Activated CD8-positive, alpha-beta memory T cell treated with anti-CD3 and anti-CD28 coated beads, Interleukin-2, amount 50 U/mL, for 4 hours (primary cell): ENCODE measurements at places on chromosomes 7 and 10.

DNA sequence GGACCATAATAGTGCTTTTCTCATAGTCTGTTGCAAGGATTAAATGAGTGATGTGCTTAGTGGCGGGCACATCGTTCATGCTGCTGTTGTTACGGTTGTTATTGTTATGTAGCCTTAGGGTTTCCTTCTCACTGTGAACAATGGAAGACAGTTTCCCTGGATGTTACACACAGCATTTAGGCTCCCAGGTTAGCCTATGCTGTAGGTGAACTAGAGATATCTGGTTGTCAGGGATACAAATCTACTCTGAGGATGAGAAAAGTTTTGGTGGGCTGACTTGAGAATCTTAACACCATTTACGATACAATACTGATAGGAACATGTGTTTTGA lies 14.7 kb downstream of the SH3PXD2A start:
- no peak for DNase-seq

- DNase-seq, result no peak
Measured at GRCh38 chr7:93015101-93015778, 102.5 kb downstream of the SAMD9 start.

DNA sequence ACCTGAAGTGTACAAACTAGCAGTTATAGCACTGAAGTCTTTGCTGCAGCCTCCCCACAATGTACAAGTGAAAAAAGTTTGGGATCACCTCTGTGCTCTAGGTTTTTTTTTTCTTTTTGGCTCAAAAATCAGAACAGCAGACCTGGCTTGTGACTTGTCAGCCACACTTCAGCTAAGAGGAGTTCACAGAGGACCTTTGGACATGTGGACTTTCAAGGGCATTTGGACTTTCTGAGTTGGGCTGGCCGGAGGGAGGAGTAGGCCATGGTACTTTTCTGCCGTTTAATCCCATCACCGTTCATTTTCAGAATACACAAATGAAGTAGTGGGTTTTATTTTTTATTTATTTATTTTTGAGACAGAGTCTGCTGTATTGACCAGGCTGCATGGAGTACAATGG lies 21.9 kb upstream of the ACSL5 start:
- DNase-seq, result no peak

GRCh38 chr10:119268871-119269506 lies 61.6 kb downstream of the GRK5 start:
- peak; percentile 55 for DNase-seq

DNA sequence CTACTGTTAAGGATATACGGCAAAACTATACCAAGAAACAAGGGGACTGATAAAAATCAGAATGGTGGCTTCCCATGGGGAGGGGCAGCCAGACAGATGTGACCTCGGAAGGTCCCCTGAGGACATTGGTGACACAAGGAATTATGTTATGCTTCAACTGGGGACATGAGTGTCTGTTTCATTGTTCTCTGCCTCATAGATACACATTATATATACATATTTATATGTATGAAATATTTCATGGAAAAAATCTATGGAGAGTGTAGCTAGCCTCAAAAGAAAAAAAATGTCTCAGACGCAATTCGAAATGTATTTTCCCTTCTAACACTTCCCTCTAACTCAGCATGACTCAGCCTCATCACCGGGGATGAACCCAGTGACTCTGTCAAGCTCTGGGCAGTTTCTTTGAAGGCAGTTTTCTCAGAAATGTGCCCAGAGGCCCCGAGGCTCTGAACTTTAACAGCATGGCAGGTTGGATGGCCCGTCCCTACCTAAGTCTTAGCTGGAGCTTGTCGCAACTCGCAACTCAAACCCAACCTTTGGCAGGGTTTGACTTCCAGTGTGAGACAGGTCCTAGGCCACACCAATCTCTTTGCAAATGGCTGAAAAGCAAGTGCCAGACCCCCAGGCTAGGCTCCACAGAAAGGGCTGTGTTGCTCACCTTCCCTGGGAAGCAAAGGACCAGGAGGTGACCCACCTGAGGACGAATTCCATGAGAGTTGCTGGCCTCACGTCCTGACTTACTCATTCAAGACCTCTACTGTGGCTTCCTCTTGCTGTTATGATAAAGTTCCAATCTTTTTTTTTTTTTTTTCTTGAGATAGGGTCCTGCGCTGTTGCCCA lies 86.9 kb downstream of the CARD11 start:
- DNase-seq, result peak; percentile 44

- DNase-seq, result no peak
Measured at GRCh38 chr10:44311563-44312051, 73.3 kb downstream of the CXCL12 start.

- DNase-seq, result no peak
Measured at GRCh38 chr7:4188651-4189050, 493.4 kb upstream of the FOXK1 start.

DNA sequence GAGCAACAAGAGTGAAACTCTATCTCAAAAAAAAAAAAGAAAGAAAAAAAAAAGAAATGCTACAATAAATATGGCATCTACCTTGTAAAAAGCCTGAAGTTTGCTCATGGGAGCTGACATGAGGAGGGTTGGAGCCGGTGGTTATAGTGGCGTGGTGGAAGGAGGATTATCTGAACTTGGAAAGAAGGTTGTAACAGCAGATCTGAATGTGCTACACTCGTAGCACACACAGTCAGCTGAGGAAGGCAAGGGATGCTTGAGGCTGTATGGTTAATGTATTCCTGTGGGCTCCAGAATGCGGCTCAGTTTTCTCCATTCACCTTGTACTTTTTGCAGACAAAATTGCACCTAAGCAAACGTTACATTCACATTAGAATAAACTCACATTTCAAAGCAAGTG lies 390.3 kb upstream of the GALNT17 start:
- DNase-seq, result no peak

DNA sequence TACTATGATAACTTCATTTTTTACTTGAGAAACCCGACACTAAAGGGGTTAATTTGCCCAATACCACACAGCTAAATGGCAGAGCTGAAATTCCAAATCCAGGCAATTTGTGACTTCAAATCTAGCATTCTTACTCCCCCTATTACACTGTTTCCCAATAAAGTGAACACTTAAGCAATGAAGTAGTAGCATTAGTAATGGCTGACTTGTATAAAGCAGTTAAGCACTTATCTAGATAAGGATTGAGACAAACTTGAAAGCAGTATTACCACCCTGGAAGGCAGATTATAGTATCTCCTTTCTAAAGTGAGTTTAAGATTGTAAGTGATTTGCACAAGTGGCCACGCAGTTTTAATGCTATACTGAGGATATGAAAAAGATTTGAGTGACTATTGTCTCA lies 39.3 kb downstream of the WASL start:
- no peak for DNase-seq

DNA sequence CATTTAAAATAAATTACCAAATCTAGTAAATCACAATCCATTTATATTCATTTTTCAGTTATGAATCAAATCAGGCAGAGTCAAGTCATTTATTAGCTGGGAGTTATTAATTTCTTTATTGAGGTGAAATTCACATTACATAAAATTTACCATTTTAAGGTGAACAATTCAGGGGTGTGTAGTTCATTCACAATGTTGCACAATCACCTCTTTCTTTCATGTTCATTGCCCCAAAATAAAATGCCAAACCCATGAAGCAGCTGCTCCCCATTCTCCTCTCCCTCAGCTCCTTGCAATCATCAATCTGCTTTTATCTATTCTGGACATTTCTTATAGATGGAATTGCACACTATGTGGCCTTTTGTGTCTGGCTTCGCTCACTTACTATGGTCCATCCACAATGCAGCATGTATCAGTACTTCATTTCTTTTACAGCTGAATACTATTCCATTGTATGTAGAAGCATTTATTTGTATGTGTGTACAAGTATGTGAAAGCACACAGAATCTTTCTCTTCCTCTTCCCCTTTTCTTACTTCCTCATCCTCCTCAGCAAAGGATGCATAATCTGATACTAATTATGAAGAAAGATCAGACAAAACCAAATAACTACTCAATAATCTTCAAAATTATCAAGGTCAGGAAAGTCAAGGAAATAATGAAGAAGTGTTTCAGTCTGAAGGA lies 60.6 kb downstream of the LMBR1 start:
- no peak for DNase-seq

DNA sequence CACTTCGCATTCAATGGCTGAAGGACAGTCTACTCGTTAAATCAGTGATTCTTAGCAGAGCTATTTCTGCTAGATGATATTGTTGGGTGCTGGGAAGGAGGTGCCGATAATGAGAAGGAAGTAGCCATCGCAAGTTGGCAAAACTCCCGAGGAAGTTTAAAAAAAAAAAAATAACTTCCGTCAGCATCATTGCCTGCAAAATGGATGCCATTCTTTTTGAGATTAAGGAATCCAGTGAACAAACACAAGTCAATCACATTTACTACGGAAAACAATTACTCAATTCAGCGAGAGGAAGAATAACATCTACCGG lies 74.4 kb upstream of the SFMBT2 start:
- no peak for DNase-seq

- no peak for DNase-seq
Measured at GRCh38 chr10:82750538-82750937, 875.5 kb downstream of the NRG3 start.

GRCh38 chr10:35136263-35136815 lies 9.7 kb downstream of the CREM start:
- no peak for DNase-seq

GRCh38 chr7:11751315-11751714 lies 80.7 kb downstream of the THSD7A start:
- no peak for DNase-seq

GRCh38 chr7:107059468-107059867 lies 15.0 kb downstream of the PRKAR2B start:
- no peak for DNase-seq

DNA sequence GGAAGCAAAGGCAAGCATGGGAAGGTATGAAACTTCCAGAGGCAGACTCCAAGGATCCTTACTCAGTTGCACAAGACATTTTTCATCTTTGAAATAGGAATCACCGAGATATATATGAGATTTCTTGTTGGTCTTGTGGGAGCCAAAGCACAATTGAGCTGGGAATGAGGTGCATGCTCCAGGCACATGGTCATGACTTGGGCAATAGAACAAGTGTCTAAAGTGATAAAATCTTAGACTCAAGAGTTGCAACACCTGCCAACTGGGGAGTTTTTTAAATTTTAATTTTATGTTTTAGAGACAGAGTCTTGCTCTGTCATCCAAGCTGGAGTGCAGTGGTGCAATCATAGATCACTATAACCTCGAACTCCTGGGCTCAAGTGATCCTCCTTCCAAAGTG lies 169.5 kb upstream of the ADCY1 start:
- DNase-seq, result no peak

DNA sequence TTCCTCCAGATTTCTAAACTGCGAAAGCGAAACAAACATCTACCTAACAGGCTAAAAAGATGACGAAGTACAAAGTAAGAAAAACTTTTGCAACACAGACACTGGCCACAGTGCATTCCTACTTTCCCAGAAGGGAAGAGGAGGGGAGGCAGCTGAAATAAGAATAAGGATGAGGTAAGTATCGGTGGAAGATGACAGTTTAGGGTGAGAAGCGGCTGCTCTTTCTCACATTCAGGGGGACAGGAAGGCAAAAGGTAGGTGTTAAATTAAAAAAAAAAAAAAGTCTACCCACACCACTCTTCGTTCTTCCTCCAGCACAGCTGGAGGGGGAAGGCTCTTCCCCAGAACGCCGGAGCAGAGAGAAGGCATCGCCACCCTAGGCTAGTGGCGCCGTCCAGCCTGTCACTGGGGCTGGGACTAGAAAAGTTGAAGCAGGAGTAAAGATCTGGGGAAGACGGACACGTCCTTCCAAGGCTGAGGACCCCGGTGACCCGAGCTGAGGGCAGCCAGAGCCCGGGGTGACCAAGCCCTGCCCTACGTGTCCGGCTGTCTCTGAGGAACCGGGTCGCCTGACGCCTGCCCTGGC lies 846 bp downstream of the DNAJC1 start:
- DNase-seq, result no peak

- DNase-seq, result no peak
Measured at GRCh38 chr7:146772601-146773000, 656.0 kb downstream of the CNTNAP2 start.

DNA sequence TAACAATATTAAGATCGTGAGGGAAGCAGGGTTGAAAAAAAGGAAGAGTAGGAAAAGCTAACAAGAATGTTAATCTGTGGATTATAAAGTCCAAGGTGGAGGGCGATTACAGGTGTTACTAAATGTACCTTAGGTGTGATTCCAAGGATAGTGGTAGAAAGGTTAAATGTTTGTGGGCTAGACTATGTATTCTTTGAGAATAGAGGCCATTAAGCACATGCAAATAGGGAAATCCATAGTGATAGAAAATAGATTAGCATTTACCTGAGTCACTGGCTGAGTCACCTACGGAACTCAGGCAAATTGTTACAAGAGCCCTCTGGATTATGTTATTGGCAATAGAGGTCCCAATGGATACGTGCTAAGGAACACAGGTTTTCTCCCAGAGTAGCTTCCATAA lies 9.0 kb downstream of the MGAM2 start:
- DNase-seq, result no peak

- DNase-seq, result no peak
Measured at GRCh38 chr7:54955296-54955695, 63.5 kb upstream of the EGFR start.

- DNase-seq, result no peak
Measured at GRCh38 chr10:119521443-119522204, 20.9 kb downstream of the RGS10 start.

DNA sequence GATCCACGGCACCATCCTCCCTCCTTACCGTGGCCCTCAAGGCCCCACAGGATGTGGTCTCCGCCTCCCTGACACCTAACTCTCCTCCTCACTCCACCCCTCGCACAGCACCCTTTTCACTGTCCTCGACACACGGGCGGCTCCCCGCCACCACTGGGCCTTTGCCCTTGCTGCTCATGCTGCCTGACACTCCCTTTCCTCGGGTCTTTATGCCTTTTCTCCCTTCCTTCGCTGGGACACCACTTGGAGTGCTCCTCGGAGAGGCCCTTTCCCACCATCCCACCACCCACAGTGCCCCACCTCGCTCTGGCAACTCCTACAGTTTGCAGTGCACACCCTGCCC lies 7.9 kb upstream of the INMT start:
- no peak for DNase-seq

DNA sequence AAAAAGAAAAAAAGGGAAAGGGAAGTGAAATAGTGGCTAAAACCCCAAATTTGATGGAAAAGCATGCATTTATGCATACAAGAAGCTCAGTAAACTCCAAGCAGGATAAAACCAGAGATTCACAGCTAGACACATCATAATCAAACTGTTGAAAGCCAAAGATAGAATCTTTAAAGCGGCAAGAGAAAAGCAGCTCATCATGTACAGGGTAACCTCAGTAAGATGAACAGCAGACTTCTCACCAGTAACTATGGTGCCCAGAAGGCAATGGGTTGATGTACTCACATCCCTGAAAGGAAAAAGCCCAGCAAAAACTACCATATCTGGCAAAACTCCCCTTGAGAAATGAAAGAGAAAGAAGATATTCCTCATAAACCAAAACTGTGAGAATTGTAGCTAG lies 60.4 kb downstream of the TPST1 start:
- DNase-seq, result no peak
